ENCODE measurements at places on chromosomes 1 and 21.
A peak's percentile ranks its signal among the peaks of the same experiment; 100 is the strongest.

DNA sequence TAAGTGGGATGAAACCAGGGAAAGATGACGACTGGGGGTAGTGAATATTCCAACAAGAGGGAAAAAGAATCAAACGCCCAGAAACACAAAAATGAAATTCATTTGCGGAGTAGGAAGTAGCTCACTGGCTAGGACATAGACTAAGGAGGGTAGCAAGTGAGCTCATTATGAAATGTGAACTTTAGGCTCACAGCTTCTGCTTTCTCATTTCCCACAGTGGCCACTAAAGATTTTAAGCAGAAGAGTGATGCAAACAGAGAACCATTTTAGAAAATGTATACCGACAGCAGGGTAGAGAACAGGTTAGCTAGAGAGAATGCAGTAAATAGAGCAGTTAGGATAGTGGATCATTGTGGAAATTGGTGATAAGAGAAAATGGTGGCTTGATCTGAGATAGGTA is 3.5 kb downstream of the CD48 start:
- DNase-seq: peak; percentile 55

DNA sequence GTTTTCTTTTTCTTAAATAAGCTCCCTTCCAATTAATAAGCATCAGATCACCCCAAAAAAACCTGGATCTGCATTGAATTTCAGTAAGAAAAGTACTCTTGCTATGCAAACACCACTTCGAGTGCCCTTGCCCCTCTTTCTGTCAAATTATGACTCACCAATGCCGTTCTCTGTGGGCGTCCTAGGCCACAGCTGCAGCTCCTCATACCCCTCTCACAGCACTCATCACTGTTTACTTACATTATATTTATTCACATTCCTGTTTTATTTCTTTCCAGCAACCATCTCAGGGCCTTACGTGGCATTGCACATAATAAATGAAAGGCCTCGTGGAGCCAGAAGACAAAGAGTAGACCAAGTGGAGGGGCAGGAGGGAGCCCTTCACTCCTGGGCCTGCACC is 99.1 kb upstream of the CTTNBP2NL start:
- DNase-seq: peak; percentile 5

GRCh38 chr1:42034426-42034825 is 115.7 kb upstream of the HIVEP3 start:
- no peak for DNase-seq

- no peak for DNase-seq
Observed at GRCh38 chr1:184912392-184912791, 61.9 kb downstream of the NIBAN1 start.

GRCh38 chr1:210822932-210823331 is 311.0 kb downstream of the KCNH1 start:
- DNase-seq: no peak

DNA sequence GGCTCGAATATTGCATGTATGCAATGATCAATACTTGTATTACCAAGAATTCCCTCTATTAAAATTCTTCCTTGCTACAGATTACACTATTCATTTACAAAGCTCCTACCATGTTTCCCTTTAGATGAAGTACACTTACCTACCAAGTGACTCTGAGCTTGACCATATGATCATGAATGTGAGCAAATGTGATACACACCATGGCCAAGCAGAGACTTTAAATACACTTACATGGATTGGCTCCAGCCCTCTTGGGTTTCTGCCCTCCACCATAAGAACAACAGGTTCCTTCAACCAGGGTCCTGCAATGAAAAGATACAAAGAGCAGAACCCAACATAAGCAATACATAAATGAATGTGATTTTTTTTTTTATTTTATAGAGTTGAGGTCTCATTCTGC is 30.0 kb downstream of the LRRC52 start:
- no peak for DNase-seq

GRCh38 chr1:112470966-112471365 is 37.8 kb upstream of the WNT2B start:
- no peak for DNase-seq

DNA sequence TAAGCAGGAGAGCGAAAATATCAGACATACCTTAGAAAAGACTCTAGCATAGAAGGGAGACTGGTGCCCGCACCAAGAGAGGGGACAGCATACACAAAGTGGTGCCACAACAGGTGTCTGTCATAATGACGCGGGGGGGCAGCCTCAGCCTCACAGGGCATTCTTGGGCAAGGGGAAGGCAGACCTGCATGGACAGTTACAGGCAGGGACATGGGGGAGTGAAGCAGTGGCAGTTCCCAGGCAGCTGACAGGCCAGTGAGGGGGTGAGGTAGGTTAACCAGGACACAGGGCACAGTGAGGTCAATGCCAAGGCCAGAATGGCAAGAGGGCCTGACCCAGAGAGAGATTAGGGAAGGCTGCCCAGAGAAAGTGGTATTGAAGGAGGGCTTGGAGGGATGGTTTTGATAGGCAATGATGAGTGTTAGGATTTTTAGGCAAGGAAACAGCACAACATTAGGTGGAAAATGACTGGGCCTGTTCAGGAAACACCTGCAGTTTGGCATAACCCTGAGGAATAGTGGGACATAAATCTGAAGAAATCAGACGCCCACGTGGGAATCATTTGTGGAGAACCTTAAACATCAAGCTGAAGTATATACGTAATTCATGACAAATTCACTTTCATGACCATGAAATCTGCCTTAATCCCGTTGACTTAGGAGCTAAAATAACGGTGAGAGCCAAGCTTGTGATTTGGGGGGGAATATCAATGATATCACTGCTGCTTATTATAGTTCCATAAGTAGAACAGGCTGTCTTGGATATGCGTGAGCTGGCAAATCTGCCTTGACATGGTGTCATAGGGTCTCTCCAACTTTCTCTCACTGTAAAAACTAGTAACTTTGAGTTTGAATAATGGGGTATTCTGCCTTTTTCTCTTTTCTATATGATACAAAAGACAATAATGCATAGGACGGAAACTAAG is 8.9 kb downstream of the PTPN14 start:
- no peak for DNase-seq

- no peak for DNase-seq
Observed at GRCh38 chr1:27267153-27267552, 32.7 kb downstream of the WDTC1 start.

- DNase-seq: no peak
Observed at GRCh38 chr1:13770743-13771142, 70.8 kb downstream of the PRDM2 start.

DNA sequence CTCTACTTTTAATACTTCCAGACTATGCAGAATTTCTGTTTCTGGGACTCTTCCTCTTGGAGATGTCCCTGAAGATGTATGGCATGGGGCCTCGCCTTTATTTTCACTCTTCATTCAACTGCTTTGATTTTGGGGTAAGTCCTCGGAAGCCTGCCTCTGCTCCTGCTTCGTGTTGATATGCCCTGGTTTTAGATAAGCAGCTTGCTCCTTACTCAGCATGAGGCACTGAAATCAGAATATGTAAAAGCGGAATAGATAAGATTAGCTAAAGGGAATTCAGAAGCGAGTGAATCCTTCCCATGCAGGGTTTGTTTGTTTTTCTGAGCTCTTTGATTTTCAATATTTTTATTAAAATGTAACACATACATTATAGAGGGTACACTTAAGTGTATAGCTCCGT is 234.7 kb downstream of the CACNA1E start:
- no peak for DNase-seq

DNA sequence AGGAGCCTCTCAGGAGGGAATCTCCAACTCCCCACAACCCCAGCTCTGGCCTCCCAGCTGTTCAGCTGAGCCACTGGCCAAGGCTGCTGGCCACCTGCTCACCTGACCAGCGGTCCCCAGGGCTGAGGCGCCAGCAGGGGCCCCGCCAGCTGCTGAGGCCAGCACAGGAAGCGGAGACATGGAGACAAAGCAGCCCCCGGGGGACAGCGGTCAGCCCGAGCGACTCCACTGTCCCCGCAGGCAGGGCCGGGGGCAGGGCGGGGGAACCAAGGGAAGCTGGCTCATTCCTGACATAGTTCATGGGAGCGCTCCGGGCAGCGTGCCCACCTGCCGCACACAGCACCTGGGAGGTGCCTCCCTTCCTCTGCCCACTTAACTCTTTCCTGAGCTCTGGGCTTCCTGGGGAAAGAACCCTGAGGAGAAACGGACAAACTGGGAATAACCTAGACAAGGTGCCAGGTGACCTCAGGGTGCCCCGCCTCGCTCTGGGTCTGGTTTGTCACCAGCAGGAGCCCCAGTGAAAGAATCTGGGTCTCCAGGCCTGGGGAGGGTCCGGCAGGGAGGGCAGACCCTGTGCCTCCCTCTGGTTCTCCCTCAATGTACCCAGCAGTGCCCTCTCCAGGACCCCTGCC is 10.7 kb downstream of the EPHA2 start:
- no peak for DNase-seq

- no peak for DNase-seq
Observed at GRCh38 chr1:228799924-228800323, 64.6 kb downstream of the RHOU start.

DNA sequence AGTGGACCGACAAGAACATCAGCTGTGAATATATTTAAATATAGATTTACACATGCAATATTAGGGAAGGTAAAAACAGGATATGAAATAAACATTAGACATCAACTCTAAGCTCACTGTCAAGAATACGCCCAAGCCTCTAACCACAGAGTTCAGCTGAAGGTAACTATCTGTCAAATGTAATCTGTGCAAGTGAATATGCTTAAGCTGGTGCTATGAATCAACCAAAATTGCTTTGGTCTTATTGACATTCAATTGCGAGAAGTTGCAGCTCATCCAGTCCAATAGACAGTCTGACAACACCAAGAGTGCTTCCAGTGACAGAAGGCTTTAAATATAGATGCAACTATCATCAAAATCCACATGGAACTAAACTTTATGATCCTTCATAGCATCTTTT is 32.3 kb downstream of the USH2A start:
- no peak for DNase-seq

DNA sequence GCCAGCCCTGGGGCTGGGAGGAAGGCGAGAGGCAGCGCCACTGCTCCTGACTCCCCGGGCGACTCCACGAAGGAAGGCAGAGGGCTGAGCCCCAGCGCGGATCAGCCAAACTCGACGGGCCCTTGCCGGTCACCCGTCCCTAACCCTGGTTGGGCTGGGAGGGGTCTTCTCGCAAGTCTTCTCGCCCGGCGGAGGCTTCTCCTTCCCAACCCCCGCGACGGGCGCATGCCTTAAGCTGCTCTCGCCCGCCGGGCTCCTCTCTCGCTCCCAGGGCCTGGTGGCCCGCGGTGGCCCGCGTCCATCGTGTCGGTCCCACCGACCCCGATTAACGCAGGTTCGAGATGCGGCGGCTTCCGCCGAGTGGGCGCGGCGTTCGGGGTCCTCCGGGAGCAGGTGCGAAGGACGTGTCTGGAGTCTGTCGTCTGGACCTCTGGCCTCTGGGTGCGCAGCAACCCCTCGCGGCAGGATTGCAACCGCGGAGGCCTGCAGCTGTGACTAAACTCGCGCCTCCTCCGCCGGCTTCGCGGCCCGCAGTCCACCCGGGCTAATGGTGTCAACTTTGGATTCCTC is 29.0 kb upstream of the PPM1J start:
- no peak for DNase-seq

GRCh38 chr1:50562106-50562505 is 138.9 kb upstream of the DMRTA2 start:
- DNase-seq: no peak

DNA sequence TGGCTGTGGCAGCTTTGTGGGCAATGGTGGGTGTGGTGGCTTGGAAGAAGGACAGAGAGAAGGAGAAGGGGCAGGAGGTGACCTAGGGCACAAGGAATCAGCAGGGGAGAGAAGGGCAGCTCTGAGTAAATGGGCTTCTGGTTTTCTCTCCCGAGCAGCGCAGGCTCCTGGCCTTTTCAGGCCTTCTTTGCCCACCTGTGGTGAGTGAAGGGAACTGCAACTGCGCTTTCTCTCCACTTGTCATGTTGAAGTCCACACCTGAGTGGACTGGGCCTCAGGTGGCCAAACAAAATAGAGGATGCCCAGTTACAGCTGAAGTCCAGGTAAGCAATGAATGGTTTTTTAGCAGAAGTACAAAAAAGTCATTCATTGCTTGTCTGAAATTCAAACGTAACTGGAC is 29.4 kb upstream of the KCNA10 start:
- peak; percentile 10 for DNase-seq

GRCh38 chr21:45154511-45155508 is 80.4 kb downstream of the ADARB1 start:
- peak; percentile 14 for DNase-seq

- peak; percentile 17 for DNase-seq
Observed at GRCh38 chr1:48870596-48870995, 93.9 kb upstream of the BEND5 start.

DNA sequence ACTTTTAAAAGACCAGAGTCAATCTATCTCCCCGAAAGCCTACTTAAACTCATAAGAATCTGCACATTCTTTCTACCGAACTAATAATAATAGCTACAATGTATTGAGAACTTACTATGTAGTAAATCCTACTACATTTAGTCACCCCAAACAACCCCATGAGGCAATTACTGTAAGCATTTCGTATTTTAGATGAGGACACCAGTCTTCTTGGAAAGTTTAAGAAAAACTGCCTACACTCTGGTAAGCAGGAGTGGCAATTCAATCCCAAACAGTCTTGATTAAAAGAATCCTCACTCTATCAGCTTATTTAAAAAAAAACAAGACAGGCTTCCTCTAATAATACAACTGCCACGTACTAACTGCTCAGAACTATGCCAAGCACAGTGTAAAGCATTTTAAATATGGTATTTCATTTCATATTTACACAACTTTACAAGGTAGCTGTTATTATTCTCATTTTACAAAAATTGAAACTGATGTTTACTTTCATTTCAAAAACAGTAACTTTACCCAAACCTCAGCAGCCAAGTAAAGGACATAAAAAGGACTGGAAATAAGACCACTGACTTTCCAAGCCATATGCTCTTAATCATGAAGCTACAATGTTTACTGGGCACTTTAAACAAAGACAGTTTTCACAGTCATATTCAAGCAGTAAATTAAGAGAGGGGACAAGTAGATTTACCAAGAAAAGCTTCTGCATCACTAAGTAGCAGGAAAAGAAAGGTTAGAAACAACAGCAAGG is 13.9 kb downstream of the ARID4B start:
- DNase-seq: no peak

DNA sequence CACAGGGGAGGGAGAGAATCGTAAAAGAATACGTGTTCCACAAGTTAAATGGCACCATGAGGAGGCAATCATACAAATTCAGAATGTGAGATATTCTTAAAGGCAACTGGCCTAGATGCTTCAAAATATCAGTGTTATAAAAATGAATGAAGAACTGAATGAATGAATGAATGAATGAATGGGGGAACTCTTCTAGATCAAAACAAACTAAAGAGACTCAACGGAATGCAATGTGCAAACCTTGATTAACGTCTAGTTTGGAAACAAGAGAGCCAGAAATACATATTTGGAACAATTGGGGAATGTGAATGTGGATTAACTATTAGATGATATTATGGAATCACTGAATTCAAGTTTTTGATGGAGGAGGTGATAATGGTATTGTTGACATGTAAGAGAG is 16.8 kb downstream of the CFAP45 start:
- no peak for DNase-seq
